Occipital lobe (tissue), 3 donors: ENCODE measurements at places on chromosomes 12 and 14.

DNA sequence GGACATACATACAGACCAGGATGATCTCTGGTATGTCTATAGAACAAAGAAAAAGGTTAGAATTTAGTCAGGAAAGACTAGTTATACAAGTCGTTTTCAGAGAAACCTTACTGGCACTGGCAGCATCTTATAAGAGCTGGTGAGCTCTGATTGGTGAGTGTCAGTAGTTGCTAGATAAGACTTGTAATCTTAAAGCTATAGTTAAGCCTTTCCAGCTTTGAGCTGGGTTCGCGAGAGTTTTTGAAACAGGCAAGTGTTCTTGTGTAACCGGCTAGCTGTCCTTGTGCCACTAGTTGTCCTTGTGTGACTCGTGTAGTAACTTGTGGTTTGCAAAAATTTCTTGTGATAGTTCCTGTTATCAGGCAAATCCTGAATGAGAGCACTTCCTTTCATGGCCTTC, 740.9 kb downstream of the GALC start:
- DNase-seq: no peak

DNA sequence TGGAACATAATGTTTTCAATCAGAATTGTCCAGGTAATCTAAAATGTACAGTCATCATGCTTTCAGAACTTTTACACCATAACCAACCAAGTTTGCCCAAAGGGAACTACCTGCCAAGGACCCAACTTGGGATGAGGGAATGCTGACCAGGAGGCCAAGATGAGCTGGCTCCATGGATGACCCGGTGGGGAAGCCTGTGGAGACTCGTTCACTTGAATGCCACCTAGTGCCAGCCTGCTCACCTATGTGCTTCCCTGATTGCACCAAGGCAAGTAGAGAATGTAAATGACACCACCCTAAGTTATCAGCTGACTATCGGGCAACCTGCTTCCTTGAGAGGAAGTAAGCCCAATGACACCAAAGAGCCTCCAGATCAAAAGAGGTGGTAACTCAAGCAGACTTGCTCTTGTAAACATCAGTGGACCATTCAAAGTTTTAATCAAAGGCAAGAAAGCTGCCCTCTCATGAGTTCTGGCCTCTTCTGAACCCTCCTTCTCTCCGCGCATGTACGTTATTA, 137.3 kb downstream of the TTC7B start:
- DNase-seq: no peak

DNA sequence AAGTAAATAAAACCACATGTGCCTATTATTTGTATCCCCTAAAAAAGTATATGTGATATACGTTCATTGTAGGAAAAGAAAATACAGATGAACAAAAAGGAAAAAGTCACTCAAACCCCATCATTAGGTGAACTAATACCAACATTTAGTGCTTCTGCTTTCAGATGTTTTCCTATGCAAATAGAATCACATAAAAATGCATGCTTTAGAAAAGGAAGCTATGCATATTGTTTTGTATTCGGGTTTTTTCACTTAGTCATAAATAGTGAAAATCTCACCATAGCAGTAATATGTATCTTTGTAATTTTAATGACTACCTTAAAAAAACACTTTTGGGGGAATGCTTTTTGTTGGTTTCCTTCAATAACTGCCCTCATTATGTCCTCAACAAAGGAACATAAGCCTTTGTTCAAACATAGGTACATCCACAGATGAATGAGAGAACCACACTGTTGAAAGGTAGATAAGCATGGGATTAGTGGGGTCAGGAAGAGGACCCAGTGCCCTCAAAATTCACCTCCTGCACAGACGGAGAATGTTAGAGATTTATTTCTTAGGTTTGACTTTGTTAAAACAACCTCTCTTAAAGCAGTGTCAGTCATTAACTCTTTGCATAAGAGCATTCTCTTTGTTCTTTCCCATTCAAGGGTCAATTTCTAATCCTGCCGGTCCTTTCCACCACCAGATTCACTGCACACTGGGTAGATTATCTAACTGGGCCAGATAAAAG, 6.5 kb downstream of the AMDHD1 start:
- DNase-seq: no peak

GRCh38 chr12:24966951-24967564, 18.2 kb upstream of the BCAT1 start:
- no peak for DNase-seq

DNA sequence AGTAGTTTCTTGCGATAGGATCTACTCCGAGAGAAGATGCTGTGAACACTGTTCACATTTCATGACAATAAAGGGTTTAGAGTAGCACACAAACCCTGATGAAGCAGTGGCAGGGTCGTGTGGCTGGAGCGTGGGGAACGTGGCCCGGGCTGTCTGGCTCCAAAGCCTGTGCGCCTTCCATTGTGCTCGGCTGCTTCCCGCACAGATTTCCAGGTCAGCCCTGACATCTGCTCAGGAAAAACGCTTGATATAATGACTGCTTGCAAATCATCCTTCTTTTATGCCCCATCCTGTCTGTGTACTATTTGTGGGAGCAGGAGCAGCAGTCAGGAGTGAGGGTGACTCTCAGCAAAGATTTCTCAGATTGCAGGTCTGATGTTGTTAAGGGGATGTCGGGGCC, 78.6 kb downstream of the EML1 start:
- DNase-seq: no peak

DNA sequence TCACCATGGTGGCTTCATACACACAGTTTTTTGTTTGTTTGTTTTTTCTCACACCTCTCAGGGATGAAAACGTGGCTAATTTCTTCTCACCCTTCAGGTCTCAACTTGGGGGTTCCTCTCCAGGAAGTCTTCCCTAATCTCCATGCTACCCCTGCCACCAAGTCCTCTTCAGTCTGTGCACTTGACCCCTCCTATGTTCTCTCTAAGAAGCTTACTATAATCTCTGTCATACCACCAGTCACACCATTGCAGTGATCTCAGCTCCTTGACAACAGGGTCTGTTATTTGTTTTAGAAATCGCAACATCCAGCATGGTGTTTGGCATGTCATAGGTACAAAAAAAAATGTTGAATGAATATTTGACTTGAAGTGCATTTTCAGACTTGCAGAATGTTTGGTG, 83.4 kb downstream of the PRORP start:
- no peak for DNase-seq

- no peak for DNase-seq
Observed at GRCh38 chr12:119713551-119714031, 45.7 kb downstream of the PRKAB1 start.

DNA sequence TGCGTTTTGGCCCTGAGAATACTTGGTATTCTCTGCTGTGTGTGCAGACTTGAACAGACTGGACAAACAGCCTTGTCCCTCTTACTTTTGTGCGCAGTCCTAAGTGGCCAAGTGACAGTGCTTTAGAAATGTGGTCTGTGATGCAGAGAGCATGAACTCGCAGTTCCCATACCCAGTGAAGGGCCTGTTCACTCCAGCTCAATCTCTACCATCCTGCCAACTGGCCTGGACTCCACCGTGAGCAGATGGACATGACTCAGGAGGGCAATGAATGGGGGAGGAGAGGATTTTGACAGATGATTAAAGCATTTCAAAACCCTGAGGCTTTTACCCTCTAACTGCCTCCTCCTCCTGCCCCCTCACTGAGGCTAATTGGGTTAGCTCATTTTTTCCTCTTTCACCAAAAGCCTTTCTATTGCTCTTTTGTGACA, 62.5 kb upstream of the PYGL start:
- peak; percentile 75 for DNase-seq

- no peak for DNase-seq
Observed at GRCh38 chr14:63686926-63687325, 40.9 kb downstream of the SGPP1 start.

GRCh38 chr12:116636608-116637519, 77.7 kb downstream of the MAP1LC3B2 start:
- DNase-seq: no peak

DNA sequence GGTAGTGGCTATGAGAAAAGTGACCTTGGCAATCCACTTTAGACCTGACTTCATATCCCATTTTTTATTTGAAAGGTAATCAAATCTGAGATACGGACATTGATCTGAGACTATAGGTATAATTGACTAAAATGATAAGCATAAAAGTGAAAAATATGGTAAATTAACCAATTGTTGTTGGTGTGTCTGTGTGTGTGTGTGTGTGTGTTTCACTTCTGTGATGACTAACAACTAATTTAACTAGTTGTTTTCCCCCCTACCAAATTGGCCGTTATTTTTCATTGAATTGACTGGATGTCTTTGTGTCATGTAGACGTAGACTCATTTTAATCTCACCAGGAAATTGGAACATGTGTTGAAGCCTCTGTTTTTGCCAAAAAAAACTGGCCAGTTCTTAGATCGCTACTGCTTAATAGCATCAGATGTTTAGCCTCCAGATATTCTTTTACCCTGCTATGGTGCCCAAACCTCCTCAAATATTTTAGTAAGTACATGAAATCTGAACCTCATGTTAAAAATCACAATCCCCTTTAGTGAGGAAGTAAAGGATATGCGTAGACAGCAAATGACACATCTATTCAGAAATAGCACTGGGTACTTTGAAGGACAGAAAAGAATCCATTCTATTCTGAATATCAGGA, 395.0 kb downstream of the EGLN3 start:
- DNase-seq: no peak

- no peak for DNase-seq
Observed at GRCh38 chr12:119369907-119370546, 35.5 kb downstream of the CCDC60 start.

DNA sequence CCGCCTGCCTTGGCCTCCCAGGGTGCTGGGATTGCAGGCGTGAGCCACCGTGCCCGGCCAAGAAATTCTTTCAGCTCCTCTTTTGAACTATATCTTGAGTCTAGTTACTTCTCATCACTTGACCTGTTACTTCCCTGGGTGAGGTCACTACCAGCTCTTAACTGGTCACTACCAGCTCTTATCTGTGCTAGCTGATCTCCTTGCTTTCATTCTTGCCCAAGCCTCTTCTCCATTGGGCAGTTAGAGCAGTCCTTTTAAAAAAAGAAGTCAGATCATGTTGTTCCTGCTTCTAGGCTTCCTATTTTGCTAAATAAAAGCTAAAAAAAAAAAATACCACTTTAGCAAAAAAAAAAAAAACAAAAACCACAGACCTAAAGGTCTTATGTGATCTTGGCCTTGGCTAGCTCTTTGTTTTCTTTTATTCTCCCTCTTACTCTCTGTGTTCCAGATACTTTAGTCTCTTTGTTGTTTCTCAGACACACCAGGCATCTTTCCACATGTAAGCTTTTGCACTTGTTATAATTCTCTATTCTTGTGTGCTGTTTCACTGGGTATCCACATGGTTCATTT, 63.5 kb downstream of the RAD51B start:
- no peak for DNase-seq

DNA sequence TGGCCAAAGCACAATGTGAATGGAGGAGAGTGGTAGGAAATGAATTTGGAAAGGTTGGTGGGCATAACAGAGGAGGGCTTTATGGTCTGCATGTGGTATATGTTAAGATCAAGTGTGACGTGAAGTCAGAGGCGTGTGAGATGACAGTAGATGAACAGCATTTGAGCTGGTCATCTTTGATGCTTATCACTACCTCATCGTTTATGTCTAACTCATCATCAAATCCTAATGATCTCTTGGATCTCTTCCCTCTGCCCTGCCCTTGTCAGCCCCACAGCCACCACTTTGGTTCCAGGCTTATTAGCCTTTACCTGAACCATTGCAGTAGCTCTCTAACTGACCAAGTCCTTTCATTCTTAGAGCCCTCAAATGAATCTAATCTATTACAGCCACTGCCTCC, 132.5 kb downstream of the LLPH start:
- DNase-seq: no peak

GRCh38 chr14:49218436-49219092, 367.6 kb downstream of the RPS29 start:
- no peak for DNase-seq

GRCh38 chr12:70277973-70278372, 34.7 kb downstream of the CNOT2 start:
- DNase-seq: no peak

DNA sequence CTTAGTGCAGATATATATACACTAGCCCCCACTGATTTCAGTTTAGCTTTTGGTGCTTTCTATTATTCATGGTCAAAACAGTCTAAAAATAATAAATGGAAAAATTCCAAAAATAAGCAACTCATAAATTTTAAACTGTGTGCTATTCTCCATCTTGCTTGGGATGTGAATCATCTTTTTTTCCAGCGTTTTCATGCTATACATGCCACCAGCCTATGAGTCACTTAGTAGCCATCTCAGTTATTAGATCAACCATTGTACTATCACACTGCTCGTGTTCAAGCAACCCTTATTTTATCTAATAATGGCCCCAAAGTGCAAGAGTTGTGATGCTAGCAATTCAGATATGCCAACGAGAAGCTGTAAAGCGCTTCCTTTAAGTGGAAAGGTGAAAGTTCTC, 73.9 kb upstream of the KRR1 start:
- DNase-seq: no peak

DNA sequence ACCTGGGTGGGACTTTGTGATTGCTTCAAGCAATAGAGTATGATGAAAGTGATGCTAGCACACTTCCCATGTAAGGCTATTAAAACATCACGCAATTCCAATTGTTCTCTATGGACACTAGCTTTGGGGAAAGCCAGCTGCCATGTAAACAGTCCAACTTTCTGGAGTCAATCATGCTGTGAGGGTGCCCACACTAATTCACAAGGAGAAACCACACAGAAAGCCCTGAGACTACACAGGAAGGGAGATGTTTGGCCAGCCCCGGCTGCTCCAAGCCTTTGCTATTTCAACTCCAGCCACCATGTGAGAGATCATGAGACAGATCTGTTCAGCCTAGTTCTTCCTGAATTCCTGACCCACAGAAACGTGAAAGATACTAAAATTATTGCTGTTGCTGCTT, 96.3 kb downstream of the ST8SIA1 start:
- no peak for DNase-seq

GRCh38 chr12:33472299-33472698, 32.7 kb upstream of the SYT10 start:
- no peak for DNase-seq

GRCh38 chr14:92577321-92577742, 63.8 kb downstream of the RIN3 start:
- DNase-seq: no peak

- DNase-seq: no peak
Observed at GRCh38 chr12:107917912-107918800, 143.7 kb downstream of the ASCL4 start.

DNA sequence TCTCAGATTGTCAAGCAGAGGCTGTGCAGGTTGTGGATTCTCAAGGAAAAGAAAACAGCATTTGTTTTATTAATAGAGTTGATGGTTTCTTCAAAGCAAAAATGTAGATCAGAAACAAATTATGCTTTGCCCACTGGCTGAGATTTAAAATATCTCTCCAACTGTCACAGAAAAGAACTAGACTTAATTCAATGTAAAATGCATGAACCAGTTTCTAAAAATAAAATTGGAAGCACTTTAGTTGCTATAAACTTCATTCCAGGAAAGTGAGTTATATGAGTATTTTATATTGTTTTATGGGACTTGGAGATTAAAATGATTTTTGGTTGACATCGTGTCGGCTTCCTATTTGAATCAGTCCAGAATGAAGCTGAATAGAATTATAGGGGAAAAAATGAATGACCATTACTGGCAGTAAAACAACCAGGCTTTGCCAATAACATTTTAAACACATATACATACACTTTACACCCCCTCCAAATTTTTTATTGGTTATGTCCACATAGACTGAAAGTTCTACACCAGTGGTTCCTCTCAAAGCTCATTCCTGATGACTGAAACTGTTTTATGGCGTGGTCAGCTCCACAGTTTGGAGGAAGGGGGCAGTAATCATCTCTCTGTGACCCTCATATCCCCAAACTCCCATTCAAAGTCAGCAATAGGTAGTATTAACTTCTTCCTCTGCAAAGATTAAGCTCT, 55.5 kb upstream of the DAAM1 start:
- DNase-seq: no peak
